ENCODE measurements at places on chromosomes 3 and 15.

GRCh38 chr3:5564278-5564666 is 376.8 kb downstream of the EDEM1 start:
- DNase-seq = no peak

GRCh38 chr15:94370936-94371285 is 139.6 kb downstream of the MCTP2 start:
- no peak for DNase-seq

DNA sequence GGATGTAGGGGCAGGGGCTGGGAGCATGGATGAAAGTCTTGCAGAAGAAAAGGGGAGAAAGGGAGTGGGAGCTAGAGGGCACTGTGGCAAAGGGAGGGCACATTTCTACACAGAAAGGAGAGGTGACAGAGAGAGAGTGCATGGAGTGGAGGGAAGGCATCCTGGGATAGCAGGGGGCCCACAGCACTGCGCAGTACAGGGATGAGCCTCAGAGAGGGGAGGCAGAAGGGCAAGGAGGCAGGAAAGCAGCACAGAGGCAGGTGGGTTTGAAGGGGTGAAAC is 5.4 kb downstream of the STOML1 start:
- DNase-seq = no peak

- peak; percentile 3 for DNase-seq
Observed at GRCh38 chr15:55627730-55628368, 39.7 kb upstream of the PYGO1 start.

DNA sequence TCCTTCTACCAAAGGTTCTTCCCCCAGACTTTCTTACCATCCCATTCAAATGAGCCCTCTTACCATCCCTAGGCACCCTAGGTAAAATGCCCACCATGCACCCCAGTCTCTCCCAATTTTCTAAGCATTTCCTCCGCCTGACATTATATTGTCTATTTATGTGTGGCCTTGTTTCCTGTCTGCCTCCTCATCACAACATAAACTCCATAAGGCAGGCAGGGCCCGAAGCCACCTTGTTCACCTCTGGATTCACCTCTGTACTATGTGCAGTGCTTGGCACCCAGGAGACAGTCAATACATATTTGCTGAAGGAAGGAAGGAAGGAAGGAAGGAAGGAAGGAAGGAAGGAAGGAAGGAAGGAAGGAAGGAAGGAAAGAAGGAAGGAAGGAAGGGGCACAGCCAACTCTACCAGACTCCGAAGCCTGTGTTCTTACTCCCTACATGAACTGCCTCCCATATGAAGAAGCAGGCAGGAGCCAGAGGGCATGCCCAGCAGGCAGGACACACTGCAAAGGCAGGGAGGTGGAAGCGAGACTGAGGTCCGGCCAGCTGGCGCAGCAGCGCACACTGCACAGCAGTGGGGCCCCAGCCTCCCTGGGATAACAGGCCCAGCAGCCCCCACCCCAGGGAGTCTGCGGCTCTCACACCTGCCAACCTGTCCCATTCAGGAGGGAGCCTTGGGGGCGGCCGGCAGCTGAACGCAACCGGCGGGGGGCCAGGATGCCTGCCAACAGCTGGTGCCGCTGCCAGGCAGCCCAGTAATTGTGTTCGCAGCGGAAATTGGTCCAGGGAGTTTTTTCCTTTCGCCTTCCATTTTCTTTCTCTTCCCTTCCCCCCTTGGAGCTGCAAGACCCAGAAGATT is 106.0 kb upstream of the LINGO1 start:
- DNase-seq = no peak

- DNase-seq = no peak
Observed at GRCh38 chr3:186381424-186382216, 19.6 kb upstream of the DGKG start.

DNA sequence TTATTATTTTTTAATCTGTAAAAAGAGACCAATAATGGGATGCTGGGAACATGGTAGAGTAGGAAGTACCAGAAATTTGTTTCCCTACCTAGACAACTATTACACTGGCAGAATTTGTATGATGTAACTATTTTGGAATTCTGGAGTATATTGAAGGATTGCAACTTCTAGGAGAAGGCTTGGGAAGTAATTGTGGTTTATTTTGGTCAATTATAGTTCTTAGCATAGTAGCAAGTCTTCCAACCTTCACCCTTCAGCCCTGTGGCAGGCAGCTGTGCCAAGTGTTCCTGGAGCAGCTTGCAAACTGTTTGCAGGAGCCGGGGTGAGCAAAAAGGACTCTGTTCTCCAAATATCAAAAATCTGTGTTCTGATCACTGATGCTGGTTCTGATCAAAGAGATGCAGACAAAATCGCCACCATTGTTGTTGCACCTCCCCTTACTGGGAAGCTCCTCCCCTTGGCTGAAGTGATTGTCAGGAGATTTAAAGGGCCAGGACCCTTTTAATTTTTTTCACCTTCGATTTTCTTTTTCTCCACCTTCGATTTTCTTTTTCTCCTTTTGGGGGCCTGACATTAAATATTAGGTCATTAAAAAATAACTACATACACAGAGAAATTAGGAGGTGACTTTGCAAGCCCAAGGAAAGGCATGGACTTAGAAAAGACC is 363.3 kb downstream of the SLC9A9 start:
- no peak for DNase-seq

DNA sequence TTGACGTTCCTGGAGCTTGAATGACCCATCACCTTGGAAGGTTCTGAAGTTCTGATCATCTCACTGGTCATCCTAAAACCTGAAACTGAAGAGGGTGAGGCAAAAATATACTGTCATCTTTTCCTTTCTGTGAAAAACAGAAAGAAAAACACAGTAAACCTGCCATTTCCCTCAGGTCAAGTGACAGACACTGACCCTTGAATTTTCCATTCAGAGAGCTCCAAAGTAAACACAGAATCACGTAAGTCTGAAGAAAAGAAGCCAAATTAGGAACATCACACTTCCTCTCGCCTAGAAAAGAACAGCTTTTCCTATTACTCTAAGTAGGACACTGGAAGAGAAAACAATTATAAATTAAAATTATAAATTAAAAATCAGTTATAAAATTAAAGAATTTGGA is 78.7 kb upstream of the TGFBR2 start:
- DNase-seq = no peak

DNA sequence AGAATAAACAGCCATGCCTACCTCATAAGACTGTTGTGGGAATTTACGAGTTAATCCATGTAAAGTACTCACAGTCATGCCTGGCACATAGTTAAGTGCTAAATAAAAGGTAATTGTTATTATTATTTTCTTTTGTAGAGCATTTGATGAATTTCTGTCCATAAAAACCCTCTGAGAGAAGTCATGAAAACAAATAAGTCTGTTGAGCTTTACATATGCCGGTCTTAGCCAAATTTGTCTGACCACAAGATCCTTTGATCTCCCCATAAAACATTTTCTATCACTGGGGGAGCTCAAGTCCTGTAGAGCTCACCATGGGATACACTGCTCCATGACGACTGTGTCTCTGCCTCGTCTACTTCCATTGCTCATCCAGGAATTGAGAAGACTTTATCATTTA is 114.0 kb downstream of the MAGI1 start:
- no peak for DNase-seq

GRCh38 chr15:101168898-101169494 is 82.9 kb downstream of the CHSY1 start:
- no peak for DNase-seq

DNA sequence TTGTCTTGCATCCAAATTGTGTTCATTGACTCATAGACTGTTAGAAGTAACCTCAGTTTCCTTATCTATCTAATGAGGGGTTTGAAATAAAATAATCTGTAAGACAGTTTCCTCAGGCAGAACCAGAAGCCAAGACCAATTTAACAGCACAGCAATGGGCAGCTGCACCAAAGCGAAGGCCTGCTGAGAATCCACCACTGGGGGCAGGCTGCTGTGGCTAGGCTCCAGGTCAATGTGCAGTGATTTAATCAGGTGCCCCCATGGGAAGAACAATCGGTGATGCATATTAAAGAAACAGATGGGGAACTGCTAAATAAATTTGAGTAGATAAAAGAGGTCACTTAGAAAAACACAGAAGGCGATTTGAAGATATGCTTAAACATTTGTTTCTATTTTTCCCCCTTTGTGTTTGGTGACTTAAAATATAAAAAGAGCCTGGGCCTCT is 28.0 kb upstream of the TMOD3 start:
- DNase-seq = no peak

DNA sequence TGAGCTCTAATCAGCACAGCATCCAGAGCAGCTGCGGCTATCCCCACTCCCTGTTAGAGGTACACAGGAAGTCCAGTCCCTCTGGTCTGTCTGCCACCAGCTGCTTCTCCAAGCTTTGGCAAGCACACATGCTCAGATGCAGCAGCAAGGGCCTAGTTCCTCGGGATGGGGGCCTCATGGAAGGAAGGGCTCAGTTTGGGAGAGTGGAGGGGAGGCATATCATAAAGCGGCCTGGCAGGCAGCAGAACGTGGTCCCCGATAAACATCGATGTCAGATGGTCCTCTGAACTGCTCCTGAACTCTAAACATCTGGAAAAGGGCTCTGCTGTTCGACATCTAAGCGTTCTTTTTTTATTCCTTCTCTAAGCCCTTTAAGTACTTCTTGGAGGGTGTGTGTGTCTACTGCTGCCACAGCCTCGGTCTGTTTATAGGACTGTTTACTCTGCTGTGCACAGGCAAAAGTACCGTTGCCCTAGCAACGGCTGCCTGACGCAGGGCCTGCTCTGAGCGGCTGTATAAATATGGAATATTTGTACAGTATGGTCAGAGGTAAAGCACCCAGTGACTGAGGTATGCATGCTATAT is 74.6 kb downstream of the PRICKLE2 start:
- no peak for DNase-seq

GRCh38 chr3:48412375-48413001 is 17.4 kb downstream of the PLXNB1 start:
- DNase-seq = no peak

GRCh38 chr3:195817578-195818135 is 5.9 kb upstream of the MUC4 start:
- no peak for DNase-seq

DNA sequence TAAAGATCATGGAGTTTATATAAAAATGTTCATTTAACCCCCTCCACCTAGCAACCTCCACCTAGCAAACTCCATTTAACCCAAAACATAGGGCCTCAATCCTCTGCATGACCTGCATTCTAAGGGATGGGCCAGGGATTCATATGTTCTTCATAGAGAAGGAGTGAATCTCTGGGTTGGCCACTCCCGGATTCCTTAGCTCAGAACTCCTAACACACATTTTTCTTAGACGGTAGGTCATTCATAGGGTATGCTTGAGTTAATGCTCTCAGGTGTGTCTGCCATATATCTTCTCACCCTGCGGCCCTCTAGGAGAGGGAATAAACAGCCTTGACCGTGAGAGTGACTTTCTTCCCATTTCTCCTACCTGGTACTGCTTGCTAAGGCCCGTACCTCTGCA is 102.0 kb upstream of the IGSF10 start:
- no peak for DNase-seq

DNA sequence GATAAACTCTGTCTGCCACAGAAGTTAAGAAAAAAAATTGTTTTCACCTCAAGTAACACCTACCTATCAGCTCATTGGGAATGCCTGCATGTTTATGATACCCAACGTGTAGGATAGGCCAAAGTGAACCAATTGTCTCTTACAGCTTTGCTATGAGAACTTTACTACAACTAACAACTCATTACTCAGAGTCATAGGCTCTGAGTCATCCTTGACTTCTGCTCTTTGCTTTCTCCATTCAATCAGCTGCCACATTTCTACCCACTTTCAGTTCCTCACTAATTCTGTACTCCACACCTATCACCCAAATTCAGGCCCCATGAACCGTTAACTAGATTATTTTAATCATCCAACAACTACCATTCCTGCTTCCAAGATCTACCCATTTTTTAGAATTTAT is 843.9 kb downstream of the TUSC7 start:
- no peak for DNase-seq

DNA sequence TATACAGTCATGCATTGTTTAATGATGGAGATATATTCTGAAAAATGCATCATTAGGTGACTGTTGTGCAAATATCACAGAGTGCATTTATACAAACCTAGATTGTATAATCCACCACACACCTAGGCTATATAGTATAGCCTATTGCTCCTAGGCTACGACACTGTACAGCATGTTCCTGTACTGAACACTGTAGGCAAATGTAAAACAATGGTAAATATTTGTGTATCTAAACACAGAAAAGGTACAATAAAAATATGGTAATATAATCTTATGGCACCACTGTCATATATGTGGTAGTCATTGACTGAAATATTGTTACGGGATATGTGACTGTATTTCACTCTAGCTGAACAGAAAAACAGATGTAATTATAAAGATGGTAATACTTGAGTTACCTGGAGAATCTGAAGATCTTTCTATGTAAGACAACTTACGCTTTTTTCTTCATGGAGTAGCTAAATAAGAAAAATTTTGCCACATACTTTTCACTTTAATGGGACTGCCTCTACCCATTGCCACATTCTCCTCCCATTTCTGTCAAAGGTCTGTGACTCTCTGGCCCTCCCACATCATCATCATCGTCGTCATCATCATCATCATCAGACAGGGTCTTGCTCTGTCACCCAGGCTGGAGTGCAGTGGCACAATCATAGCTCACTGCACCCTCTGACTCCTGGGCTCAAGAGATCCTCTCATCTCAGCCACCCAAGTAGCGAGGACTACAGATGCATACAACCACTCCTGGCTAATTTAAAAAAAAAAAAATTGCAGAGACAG is 7.2 kb downstream of the PCOLCE2 start:
- DNase-seq = no peak

DNA sequence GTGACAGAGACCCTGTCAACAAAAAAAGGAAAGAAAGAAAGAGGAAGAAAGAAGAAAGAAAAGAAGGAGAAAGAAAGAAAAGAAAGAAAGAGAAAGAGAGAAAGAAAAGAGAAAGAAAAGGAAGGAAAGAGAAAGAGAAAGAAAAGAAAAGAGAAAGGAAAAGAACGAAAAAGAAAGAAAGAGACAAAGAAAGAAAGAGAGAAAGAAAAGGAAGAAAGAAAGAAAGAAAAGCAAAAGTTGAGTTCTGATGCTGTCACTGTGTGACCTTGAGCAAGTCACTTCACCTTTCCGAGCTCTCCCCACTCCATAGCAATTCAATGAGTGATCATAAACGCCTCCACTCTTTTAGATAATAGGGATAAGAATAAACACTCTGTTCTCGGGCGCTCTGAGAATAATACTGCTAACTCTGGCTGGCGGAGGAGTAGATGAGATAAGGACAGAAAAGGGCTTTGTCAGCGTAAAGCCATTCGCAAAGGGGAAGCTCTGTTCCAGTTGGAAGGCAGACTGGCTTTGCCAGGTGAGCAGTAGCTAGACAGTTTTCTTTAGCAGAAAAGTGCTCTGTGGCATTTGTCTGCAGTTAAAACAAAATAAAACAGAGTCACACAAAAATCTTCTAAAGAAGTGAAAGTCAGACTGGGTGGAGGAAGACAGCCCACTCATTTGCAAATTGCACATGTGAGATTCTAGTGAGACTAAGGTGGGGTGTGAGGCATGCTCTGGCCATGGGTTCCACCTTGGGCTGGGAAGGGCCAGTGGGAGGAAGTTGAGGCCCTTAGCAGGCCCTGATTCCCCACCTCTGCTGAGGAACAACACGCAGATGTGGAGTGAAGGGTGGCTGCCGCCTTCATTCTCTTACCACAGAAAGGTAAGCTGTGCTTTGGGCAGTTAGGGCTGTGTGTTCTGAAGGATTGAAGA is 9.6 kb upstream of the FLNB start:
- DNase-seq = no peak

All from caudate nucleus (tissue), 63 donors.